ENCODE measurements at places on chromosomes 11 and 22.

GRCh38 chr11:92667486-92668152, 301.8 kb upstream of the MTNR1B start:
- no peak for DNase-seq

DNA sequence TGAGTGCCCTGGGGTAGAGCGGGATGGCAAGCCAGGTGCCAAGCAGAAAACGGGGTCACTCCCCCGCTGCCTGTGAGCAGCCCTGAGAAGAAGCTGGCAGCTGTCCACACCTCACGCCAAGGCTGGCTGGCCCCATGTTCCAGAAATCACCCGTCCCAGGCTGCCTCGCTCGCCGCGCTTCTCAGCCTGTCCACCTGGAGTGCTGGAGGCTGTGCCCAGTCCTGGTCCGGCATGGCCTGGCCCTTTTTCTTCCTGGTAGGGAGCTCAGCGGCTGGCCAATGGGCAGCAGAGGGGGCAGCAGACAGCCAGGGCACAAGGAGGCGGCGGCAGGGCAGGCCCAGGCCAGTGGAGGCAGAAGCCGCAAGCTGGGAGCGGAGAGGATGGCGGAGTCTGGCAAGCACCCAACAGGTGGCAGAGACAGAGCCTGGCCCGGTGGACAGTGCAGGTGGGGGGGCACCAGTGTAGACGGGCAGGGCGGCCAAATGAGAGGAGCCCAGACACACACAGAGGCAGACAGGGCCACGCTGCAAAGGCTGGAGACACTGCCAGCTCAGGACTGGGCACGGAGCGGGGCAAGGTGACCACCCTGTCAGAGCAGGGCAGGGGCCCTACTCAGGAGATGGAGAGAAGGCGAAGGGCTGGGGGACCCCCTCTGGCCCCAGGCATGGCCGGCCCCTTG, 37.2 kb upstream of the TH start:
- no peak for DNase-seq

DNA sequence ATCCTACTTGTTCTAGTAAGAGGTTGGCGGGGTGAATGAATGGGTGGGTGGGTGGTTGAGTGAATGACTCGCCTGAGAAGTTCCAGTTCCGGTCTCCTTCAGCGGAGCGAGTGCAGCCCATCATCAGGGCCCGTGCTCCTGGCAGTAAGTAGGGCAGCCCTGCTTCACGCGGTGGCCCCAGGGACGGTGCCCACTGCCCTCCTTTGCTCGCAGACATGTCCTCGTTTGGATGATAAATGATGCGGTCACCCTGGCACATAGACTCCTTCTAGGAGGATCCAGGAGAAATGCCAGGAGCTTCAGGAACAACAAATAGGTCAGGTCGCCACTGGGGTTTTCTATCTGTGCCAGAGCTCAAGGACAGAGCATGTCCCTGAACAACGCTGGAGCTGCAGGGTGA, 370.8 kb downstream of the CTTN start:
- DNase-seq, result no peak

GRCh38 chr11:132987936-132988335, 544.4 kb downstream of the OPCML start:
- no peak for DNase-seq

All from fibroblast of mammary gland (primary cell).